ENCODE measurements at places on chromosomes 16 and 17.

DNA sequence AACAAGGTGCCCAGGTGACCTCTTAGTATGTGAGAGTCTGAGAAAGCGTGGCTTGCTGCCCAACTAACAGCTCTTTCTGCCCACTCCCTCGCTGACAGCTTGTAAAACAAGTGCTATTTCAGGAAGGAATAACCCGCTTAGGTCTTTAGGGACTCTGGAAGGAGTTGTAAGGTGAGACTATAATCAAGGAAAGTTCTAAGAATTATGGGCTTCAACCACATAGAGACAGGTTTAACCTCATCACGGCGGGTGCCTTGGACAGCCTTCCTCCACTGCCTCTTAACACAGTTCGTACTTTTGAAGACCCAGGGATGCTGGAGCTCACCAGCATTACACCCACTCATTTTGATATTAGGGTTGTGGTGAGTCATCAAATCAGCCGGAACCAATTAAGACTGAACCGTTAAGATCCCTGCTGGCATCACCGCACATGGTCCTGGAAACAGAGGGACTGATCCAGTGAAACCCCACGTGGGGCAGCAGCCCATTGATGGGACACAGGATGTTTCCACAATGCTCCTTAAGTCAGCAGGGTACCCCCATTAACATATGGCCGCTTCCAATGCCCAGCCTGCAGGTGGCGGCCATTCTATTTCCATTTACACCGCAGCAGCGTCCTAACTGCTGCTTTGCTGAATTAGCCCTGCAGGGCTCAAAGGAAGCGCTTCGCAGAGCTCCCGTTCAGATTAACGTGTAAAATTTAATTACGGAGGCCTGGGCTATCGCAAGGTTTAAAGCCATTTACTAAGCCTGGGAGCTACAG, 176.6 kb upstream of the SDK2 start:
- no peak for DNase-seq

DNA sequence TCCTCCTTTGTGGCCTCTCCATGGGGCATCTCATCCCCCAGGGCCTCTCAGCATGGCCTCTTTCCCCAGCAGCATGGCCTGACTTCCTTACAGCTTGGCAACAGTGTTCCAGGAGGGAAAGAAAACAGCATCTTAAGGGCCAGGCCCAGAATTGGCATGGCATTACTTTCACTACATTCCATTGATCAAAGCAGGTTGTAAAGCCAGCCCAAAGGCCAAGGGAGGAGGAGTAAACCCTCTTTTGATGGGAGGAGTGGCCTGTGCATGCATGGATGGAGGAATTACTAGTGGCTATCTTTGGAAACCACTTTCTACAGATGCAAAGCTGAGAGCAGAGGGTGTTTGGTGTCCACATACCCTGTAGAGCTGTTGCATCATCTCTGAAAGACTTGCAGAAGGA, 149.4 kb downstream of the AIPL1 start:
- no peak for DNase-seq

DNA sequence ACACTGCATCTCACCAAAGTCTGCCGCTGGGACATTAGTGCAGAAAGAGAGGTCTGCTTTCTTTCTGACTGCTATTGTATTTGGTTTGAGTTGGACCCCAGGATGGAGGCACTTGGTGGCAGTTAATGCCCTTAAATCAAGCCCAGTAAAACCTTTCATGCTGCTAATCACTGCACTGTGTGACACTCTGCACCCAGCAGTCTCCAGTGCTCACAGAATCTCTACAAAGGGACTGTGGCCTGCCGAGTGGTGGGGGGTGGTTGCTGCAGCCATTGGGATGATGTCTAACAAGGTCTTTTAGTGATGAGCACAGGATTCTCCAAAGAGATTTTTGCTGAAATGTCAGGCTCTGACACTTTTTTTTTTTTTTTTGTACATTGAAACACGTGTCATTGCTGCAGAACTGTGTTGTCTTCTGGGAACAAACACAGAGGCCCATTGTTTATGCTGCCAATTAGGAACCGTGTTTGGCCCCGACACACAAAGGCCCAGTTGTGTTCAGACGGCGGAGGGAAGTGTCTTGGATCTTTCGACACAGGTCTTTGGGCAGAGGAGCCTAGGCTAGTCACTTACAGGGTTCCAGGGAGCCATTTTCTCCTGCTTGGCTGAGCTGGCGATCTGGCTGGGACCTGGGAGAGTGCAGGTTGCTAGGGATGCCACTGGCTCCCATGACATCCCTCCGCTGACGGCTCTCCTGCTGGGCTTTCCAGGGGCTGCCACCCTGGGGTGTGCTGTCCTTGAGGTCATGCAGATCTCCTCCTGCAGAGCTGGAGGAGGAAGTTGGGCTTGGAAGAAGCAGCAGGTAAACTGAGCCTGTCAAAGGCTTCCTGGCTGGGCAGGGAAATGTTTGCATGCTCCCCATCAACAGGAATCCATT, 16.2 kb upstream of the TNRC6C start:
- no peak for DNase-seq

- no peak for DNase-seq
Observed at GRCh38 chr16:20023190-20023589, 50.5 kb downstream of the GPR139 start.

- DNase-seq = no peak
Observed at GRCh38 chr17:1169221-1169928, 10.4 kb downstream of the ABR start.

DNA sequence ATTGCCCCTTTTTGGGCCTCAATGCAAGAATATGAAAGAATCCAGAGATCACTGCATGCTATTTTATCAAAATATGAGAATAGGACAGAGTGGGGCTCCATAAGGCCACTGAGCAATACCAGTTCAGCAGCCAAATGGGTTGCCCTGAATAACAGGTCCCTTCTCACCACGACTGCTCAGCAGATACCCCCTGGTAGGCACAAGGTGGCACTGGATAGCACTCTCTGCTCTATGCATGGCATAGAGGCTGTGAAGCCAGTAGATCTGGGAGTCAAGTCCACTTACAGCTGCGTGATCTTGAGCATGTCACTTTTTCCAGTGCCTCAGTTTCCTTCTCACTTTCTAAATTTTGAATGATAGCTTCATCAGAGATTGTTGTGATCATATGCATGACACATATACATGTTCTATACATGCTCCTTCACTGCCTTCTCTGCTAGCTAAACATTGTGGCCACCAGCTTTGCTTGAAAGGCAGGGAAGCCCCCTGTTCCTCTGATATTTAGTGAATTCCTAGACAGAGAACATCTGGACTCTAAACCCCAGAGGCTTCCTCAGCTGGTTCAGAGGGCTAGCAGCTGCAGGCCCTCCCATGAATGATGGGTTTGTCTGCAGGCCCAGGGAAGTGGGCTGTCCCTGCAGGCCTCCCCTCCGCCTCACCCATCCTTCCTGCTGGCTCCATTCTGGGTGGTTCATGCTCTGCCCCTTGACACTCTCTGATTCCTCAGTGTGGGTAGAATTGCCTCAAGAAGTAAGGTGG, 84.9 kb upstream of the ASIC2 start:
- DNase-seq = no peak

- DNase-seq = peak; percentile 15
Observed at GRCh38 chr17:56798916-56799315, 34.8 kb downstream of the C17orf67 start.

- DNase-seq = no peak
Observed at GRCh38 chr17:3602499-3602898, 6.7 kb downstream of the TRPV1 start.

DNA sequence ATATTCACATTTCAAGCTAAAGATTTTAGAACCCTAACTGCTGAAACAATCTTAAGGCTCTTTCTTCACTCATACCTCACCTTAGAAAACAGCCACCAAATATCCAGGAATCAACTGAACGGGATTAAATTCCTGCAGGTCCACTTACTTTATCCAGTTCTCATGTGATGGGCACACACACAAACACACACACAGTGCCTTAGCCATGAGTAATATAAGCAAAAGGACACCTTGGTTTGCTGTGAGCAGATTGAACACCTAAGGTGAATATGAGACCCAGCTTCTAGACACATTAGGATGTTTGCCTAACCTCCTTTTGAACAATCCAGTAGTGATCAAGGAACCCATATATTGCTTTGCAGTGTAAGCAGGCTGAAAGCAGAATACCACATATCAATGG, 81.5 kb downstream of the TUBD1 start:
- DNase-seq = no peak

DNA sequence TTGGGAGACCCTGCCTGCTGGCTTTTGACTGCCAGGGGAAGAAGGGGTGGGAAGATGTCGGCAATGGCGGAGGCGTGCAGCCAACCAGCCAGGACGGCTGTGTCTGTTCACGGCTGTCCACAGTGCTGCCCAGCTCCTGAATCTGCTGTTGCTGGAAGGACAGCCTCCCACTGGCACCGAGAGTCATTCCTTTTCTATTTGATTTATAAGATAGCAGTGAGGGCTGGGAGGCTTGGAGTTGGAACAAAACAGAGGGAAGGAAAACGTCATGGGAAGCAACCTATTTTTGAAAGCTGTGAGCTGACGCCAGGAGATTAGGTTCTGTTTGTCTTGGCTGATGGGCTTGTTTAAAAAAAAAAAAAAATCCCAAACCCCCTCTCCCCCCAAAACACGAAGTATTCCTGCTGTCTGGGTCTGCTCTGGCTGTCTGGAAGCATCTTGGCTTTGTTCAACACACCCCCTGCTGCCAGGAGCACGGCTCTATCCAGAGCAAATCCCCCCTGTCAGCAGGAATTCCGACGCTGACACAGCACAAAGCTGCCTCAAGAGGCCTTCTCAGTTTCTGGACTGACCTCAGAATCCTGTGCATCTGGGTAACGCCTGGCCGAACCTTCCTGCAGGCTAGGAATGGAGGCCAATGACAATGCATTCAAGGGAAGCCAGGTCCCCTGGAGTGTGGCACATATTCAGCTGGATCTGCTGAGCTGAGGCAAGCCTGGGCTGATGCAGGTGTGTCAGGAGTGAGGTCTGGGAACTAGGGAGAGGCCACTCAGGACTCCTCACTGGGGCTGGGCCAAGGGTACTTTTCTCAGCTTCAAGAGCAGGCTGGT, 41.0 kb upstream of the SREBF1 start:
- no peak for DNase-seq

- no peak for DNase-seq
Observed at GRCh38 chr17:40317345-40317873, 8.4 kb downstream of the RARA start.

GRCh38 chr17:10993126-10993525, 155.2 kb upstream of the PIRT start:
- DNase-seq = no peak

DNA sequence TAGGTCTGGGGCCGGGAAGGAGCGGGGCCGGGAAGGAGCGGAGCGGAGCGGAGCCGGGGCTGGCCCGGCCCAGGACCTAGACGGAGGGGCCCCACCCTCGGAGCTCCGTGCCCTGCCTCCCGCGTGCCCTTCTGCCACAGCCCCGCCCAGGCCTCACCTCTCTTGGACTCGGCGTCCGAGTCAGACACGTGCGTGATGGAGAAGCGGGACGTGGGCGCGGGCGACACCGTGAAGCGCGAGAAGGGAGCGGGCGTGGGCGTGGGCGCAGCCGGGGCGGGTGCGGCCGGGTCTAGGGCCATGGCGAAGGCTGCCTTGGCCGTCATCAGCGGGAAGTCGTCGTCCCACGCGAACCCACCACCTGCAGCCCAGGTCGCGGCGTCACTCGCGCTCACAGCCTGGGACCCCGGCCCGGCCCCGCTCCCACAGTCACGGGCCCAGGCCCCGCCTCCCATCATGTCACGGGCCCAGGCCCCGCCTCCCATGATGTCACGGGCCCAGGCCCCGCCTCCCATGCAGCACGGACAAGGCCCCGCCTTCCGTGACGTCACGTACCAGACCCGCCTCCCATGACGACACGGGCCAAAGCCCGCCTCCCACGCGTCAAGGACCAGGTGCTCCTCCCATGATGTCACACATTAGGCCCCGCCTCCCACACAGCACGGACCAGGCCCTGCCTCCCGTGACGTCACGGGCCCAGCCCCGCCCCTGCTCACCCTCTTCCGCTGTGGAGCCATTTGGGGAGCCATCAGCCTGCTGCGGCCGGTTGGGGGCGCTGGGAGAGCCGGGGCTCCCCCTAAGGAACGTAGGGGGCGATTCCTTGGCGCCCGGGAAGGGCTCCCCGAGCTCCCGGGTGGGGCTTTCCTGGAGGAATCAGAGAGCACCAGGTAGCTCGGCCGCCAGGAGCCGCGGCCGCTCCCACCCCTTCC, 45.8 kb upstream of the PVALEF start:
- DNase-seq = peak; percentile 35

GRCh38 chr17:79933863-79934652, 94.8 kb upstream of the CBX4 start:
- no peak for DNase-seq

DNA sequence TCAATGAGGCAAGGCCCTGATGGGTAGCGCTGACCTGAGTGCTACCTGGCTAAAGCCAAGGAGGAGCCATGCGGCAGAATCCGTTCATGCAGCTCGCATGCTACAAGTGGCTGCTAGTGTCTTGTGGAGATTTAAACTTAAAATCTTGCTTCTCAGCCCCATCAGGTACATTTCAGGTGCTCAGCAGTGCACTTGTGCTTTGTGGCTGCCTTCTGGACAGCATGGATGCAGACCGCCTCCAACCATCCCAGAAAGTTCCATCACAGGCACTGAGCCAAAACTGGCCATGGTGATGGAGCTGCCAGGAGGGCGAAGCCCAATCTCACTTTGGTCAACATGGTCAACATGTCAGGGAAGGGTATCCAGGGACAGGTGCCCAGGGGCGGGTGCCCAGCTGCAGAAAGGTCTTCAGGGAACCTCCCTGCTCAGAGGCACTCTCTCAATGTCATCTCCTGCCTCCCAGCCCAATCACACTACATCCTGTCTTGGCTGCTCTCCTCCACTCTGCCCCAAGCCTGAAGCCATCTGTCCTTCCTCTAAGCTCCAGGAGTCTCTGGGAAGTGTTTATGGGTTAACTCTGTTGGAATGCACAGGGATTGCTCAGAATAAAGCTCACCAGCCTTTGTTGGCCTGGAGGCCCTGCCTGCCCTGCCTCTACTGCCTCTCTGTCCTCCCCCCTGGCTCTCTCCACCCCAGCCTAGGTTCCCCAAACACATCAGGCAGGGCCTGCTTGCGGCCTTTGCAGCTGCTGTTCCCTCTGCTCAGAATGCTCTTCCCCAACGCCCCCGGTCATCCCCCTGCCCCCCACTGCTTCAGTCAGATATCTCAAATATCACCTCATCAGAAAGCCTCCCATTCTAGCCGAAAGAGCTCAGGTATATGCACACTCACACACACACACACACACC, 18.3 kb upstream of the TNFRSF13B start:
- DNase-seq = no peak

DNA sequence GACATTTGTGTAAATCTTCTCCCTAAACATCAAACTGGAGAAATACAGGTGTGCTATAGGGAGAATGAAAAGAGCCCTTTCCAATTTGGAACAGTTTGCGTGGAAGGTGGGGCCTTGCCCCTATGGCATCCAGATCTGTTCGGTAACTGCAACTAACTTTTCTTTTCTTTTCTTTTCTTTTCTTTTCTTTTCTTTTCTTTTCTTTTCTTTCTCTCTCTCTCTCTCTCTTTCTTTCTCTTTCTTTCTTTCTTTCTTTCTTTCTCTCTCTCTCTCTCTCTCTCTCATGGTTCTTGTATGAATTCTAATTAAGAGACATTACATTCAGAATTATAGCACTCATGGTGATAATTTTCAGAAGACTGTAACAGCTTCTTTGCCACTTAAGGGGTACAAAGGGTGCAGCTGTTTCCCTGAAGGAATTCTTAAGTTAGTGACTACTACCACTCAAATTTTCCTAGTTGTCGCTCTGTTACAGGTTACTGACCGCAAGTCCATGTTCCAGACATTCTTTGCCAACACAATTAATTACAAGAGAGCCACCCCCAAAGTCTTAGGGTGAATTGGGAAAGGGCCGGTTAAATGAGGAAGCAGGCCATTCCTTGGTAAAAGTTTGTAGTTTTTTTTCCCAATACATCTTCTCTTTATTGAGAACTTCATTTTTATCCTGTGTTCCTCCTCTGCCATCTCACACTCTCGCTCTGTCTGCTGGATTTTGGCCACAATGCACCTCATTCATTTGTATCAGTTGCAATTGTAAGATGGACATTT, 69.8 kb downstream of the KSR1 start:
- DNase-seq = no peak

Measured in epithelial cell of proximal tubule (primary cell).